ENCODE measurements at places on chromosomes 3 and 15.
A peak's percentile ranks its signal among the peaks of the same experiment; 100 is the strongest.

- no peak for DNase-seq
Measured at GRCh38 chr3:72490688-72491435, 357.4 kb downstream of the SHQ1 start.

DNA sequence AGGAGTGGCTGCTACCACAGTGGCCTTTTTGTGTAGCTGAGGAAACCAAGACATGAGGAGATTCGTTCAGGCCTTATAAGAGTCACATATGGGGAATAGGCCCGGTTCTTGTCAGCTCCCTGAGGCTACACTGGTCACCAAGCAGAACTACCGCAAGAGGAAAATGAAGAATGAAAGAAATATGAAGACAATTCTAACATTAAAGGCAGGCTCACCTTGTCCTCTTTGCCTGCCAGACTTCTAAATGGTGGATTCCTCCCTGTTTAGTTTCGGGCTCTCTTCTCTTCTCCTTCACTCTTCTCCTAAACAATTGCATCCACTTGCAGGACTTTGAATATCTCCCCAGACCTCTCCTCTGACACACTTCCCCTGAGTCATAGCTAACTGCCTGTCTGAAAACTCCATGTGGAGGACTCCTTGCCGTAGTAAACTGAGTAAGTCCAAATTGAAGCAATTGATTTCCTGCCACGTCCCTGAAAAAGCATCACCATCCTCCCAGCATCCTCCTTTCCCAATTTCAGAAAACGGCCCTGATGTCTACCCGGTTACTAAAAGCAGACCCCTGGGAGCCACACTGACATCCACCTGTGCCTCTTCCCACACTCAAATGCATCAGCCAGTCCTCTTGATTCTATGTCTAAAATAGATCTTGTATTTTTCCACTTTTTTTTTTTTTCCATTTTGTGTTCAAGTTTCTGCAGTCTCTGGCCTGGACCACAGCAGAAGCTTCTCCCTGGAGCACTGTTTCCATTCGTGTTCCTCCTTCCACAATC is 30.3 kb upstream of the VEPH1 start:
- DNase-seq, result no peak

DNA sequence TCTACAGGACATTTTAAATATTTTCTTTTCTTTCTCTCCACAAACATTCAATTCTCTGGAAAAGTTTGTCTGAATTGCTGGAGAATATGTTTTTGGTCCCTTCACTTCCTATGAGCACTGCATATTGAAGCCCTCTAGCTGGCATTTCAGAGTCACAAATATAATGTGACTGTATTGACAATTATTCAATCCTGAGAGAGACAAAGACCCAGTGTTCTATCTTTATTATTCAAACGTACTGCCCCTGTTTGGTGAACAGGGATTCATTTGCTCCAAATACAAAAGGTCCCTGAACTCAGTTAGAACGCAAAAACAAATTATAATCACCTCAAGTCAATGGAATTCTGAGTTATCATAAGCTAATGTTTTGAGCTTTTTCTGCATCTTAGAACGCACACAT is 173.1 kb upstream of the CDIN1 start:
- DNase-seq, result no peak

- no peak for DNase-seq
Measured at GRCh38 chr3:81778678-81779182, 17.3 kb upstream of the GBE1 start.

DNA sequence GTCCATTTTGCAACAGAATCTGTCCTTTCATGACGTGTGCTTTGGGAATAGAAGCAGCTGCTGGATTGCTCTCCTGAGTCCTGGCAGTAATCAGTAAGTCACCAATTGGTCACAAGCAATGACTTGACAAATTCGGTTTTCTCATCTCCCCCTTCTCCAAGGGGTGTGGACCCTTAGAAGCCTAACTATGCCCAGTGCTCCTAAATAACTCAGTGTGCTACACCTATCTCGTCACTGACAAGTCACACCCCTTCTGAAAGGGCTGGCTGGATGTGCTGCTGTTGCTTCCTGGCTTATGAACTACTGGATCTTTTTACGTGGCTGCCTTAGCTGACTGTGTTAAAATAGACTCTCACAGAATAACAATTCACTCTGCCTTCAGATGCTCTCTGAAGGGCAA is 1351.5 kb downstream of the ZPLD1 start:
- DNase-seq, result peak; percentile 71

DNA sequence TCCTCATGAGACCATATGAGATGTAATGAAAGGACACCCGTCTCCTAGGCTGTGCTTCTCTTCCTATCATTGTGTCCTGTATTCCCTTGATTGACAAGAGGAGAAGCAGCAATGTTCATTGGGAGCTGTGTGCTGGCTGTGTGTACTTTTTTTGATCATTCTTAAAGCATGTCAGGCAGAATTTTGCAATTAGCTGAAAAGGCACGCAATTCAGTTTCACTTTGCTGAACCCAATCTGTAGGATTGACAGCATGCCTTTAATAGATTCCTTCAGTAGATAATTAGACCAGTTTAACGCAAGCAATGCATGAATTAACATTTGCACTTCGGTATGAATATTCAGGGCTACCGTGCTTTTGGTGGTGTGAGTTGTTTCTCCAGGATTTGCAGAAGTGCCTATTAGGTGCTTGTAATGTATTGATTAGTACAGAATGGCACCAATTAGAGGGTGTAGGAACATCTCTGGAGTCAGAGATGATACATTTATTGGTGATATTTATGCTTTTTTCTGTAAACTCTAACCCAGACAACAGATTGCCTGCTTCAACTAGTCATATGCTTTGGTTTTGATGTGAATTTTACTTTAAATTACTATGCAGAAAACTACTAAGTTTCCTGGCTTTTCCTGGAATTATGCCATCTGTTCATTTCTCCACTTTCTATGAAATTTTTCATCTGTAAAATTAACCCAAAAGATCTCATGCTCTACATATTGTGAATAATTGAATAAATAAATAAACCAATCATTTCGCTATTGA is 114.3 kb downstream of the NSUN3 start:
- no peak for DNase-seq

GRCh38 chr15:27219636-27220035 is 248.7 kb downstream of the GABRG3 start:
- no peak for DNase-seq

GRCh38 chr3:183524476-183524875 is 31.0 kb downstream of the KLHL6 start:
- DNase-seq, result no peak

All from SHP77 (cell line).